ENCODE measurements at places on chromosomes 2 and 18.

DNA sequence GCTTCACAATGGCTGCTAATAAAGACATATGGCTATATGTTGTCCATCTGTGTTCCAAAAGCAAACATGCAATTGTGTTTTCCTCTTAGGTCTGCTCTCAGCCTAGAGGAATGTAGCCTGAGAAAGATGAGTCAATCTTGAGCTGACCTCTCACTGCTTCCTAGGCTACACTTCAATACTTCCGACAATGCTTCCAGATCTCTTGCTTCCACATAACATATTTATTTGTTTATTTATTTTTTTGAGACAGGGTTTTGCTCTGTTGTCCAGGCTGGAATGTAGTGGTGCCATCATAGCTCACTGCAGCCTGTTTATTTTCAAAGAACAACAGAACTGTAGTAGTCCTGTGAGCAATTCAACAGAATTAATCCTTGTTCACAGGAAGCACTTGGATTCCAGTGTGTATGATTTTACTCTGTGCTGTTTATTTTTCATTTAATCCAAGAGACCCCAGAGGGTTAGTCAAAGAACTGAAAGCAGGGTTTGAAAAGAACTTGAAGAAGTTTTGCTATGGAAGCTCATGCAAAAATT, 437.9 kb downstream of the TXNL1 start:
- no peak for DNase-seq

GRCh38 chr2:47141520-47141919, 13.6 kb downstream of the STPG4 start:
- no peak for DNase-seq

DNA sequence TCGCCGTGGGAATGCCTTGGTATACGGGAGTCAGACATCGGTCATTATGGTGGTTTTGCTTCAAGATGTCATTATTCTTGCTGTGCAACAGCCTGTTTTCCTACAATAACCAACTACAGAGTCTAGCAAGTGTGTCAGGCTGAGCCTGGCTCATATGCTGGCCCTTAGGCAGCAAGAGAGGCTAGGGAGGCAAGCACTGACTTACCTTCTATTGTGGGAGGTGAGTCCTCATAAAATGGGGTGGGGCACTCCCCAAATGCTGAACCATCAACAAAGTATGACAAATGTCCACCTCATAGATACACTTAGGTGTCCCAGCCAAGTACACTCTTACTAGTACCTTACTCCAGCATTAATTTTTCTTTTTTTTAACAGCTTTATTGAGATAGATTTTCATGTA, 77.0 kb upstream of the ATL2 start:
- DNase-seq = no peak

DNA sequence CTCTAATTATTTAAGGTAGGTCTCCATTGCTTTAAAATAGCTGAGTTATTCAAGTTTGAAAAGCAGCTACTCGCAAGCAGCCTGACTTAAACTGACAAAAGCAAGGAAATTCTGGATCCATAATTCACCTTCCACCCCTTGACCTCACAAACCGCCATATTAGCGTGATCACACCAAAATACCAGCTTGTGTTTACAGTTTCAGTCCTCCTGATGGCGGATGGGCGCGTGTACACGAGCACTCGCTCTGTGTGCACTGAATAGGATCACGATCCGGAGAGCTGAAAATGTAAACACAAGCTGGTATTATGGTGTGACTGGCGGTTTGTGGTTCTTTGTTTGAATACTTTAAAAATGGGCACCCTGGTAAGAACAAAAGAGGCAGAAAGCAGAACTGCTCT, 42.4 kb upstream of the PSMD14 start:
- no peak for DNase-seq

DNA sequence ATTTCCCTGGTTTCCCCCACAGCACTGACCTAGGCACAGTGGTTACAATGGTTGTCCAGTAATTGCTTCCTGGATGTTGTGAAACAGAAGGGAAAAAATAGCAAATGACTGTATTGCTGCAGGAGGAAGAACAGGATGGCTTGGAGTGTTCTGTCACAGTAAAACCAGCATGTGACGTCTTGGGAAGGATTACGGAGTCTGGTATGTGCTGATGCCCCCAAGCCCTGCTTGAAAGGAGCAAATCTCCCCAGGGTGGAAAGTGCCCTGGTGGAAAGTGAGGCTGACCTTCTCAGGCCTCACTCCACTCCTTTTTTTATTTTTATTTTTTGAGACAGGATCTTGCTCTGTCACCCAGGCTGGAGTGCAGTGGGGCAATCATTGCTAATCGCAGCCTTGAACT, 7.8 kb downstream of the RAB11FIP5 start:
- no peak for DNase-seq

GRCh38 chr18:57727952-57728807, 74.9 kb downstream of the ATP8B1 start:
- DNase-seq = no peak

DNA sequence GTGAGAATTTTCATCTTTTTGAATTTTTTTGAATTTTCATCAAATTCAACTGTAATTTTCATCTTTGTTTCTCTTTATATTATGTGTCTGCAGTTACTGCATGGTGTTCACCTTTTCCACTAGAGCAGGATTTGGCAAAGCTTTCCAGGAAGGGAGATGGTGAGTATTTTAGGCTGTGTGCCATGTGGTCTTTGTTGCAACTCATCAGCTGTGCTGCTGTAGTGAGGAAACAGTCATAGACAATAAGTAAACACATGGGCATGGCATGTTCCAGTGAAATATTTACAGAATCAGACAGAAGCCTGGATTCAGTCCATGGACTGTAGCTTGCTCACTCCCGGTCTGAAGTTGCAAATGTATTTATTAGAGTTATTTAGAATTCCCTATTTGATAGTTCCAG, 120.4 kb downstream of the DCDC2C start:
- no peak for DNase-seq

- no peak for DNase-seq
Observed at GRCh38 chr18:55252901-55253300, 293.6 kb upstream of the CCDC68 start.

DNA sequence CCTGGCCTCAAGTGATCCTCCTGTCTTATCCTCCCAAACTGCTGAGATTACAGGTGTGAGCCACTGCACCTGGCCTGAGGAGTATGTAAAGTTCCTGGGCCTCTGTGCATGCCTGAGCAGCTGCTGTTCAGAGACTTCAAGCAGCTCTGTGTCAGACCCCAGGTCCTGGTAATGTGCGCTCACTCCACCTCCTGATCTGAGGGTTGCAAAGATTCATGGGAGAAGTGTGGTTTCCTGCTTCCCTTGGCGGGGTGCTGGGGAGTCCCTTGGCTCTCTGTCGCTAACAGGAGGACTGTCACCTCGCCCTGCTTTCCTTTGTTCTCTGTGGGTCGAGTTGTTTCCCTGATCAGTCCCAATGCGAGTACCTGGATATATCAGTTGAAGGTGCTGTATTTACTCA, 8.6 kb upstream of the IL36A start:
- peak; percentile 31 for DNase-seq

GRCh38 chr2:128262315-128263253, 56.1 kb downstream of the HS6ST1 start:
- no peak for DNase-seq

GRCh38 chr18:27606741-27607140, 421.6 kb upstream of the CHST9 start:
- DNase-seq = no peak

DNA sequence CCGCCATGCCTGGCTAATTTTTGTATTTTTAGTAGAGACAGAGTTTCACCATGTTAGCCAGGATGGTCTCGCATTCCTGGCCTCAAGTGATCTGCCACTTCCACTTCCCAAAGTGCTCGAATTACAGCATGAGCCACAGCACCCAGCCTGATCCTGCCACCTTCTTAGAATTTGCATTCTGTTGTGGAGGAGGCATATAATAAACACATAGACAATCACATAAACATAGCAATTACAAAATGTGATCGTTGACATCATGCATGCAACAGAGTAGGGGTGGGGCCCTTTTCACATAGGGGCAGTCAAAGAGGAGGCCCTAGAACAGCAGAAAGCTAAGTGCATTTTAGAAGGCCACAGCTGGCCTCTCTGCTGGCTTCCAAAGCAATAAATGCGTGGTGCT, 39.9 kb upstream of the TSPYL6 start:
- DNase-seq = no peak

DNA sequence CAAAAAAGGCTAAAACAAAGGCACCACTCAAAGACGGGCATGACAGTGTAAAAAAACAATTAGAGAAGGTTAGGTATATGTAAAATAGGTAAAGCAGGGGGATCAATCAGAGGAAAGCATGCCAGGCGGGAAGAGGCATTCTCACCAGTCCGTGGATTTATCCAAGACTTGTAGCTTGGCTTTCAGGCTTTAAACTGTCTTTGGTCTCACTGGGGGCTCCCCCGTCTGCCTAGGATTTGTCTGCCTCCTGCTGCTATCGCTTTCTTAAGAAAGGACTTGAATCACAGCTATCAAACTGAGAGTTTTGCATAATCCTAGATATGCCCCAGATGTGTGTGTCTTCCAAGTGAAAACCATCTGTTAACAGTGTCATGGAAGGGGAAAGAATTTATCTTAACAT, 11.1 kb upstream of the GORASP2 start:
- DNase-seq = no peak

DNA sequence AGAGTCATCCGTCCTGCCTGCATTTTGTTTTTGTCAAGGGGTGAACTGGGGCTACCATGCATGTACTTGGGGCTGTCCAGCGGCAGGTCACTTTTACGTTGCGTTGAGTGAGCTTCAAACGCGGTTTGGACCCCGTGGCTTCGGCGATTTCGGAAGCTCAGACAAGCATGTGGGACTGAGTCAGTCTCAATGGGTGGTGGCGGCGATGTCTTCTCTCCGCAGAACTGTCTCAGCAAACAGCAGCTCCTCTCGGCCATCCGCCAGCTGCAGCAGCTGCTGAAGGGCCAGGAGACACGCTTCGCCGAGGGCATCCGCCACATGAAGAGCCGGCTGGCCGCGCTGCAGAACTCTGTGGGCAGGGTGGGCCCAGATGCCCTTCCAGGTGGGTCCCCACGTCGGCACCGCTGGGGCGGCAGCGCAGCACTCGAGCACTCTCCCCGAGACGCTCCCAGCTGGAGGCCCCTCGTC, 21.3 kb downstream of the FBLN7 start:
- no peak for DNase-seq

DNA sequence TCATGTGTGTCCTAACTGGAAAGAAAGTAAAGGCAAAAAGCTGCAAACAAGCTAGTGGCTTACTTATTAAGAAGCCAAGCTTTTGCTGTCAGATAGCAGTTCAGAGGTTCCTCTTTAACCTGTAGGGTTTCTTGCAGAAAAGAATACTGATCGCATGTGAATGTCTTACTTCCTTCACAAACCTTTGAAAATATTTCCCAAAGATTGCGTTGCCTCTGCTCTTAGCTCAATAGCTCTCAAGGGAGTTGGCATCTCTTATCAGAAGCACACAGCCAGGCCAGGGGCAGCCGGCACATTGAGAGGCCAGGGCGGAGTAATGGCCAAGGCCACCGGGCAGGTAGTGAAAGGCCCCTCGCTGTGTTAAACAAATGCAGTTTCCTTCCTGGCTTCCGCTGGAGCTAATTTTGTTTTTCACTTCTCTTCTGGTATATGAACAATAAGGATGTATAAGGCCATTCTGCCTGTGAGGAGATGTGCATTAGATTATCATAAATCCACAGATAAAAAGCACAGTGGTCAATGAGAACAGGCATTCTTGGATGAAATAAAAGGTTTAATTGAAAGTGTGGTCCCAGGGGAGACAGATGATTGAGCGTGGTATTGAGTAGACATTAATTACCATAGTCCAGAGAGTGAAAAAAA, 542.4 kb upstream of the NRP2 start:
- no peak for DNase-seq

DNA sequence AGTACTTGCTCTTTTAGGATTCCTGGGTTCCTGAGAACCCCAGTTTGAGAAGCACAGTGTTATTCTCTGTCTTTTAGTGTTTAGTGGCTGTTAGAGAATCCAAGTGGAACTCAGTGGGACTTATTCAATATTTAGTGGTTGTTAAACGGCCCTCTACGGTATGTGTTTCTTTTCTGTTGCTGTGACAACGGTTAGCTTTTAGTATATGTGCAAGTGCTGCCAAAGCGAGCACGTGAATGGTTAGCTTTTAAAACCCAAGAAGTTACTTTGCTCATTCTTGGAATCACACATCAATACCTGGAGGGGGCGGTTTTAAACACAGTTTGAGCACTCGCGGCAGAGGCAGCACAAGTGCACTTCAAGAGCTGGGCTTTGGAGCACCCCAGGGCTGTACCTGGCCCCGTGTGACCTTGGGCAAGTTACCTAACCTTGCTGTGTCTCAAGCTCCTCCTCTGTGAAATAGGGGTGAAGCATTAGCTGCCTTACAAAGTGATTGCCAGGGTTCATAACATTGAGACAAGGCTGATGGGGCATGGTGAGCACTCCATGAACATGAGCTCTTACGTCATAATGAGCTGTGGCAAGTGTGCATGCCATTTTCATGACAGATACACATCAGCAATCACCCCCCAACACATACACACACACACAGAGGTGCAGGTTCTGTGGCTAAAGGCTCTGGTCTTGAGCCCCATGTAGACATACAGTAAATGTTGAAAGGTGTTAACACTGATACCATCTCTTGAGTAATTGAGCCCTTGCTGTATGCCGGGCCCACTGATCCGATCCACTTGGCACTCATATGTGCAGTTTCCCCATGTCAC, 234.1 kb downstream of the ALPK2 start:
- no peak for DNase-seq

- DNase-seq = no peak
Observed at GRCh38 chr18:28995319-28995718, 818.4 kb upstream of the CDH2 start.

GRCh38 chr18:35696307-35696706, 114.8 kb downstream of the GALNT1 start:
- no peak for DNase-seq

DNA sequence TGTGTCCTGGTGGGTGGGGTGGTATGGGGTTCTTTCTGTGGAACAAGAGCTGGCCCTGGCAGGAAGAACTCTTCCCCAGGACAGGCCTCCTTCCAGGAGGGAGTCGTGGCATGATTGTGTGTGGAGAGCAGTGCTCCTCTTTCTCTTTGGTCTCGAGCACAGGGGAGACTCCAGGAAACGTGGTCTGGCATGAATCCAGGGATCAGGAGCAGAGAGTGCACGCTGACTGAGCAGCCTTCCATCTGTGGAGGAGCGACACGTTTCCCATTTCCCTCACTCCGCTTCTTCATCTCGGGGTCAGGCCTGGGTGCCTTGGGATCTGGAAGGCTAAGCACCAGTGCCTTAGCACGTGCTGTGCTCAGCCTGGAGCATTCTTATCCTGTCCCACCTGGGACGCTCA, 132.0 kb upstream of the HDAC4 start:
- DNase-seq = no peak

GRCh38 chr2:98935777-98936352, at the start of gene CRACDL:
TSS of gene CRACDL (minus strand) at chr2:98936225. CDS start at chr2:98846800, 89,425 bp downstream.
- no peak for DNase-seq

DNA sequence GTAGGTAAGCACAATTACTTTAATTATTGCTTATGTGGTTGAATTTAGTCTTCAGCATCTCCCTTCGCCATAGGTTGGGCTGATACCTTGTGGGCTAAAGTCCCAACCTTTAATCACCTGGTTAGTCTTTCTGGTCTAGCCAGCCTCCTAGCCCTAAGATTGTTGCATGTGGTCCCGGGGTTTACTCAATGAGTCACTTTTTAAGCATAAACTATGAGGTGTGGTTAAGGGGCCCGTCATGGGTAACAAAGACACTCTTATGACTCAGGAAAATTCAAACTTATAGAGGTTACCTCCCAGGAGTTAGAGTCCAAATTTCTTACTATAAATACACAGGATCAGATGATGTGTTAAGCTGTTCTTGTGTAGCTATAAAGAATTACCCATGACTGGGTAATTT, 841.6 kb downstream of the TRIB2 start:
- no peak for DNase-seq

- DNase-seq = no peak
Observed at GRCh38 chr2:153575171-153575853, 96.8 kb upstream of the RPRM start.

GRCh38 chr18:53380063-53380639, 844.3 kb downstream of the MBD2 start:
- no peak for DNase-seq
